ENCODE measurements at places on chromosomes 2 and 18.

- no peak for DNase-seq
These were observed 4.5 kb upstream of the LIMS2 start for GRCh38 chr2:127679680-127680361.

DNA sequence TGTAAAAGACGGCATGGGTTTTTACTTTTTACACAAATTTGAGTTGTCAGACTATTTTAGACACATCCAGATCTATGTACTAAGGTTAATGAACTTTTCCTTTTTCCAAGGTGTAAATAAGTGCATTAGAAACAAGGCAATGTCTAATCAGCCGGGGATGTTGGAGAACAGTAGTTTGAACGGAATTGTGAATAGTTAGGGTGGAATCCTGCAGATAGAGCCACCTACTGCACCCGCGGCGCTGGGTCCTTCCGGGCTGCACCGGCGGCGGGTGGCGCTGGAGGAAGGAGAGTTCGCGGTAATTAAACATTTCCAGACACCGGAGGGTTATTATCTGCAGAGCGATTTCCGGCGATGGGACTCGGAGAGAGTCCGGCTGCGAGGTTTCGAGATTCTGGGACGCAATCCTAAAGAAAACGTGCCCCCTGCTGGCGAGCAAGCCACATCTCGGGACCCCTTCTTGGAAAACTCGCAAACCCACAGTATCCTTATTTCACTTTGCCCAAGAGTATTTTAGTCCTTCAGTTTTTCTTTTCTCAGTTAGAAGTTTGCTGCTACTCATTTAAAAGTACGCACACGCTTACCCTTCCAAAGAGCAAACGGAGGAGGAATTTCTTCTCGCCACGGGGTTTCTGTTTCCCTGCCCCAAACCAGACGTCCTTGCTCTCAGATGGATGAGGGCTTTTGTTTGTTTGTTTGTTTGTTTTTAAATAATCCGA lies 4.5 kb upstream of the OSR1 start:
- peak; percentile 34 for DNase-seq

- no peak for DNase-seq
These were observed 79.4 kb downstream of the SLC4A3 start for GRCh38 chr2:219706823-219707281.

DNA sequence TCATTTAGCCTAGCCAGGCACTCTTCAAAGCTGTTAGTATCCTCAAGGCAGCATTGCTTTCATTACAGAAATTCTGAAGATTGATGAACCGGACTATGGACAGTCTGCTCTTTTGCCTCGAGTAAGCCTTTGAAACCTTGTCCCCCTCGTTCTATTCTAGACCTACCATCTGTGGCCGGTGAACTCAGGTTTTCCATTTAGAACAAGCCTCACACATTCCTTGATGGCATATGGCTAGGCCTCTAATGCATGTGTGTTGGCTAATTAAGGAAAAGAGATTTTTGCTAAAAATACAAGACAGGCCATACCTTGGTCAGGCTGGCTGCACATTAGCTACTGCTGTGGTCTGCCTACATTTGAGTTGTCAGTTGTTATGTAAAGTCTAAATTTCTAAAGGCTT lies 111.8 kb downstream of the CERS6 start:
- DNase-seq: no peak

- no peak for DNase-seq
These were observed 296.8 kb upstream of the KYNU start for GRCh38 chr2:142580691-142581090.

DNA sequence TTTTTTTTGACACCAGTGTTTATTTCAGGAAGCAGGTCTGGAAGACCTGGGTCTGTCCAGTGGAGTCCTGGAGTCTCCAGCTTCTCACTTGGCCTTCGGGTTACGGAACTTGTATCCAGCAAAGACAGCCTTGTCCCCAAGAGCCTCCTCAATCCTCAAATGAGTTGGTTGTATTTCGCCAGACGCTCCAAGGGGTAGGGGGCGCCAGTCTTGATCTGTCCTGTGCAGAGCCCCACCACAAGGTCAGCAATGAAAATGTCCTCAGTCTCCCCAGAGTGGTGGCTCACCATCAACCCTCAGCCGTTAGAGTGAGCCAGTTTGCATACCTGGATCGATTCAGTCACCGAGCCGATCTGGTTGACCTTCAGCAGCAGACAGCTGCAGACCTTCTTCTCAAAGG lies 21.9 kb downstream of the ASXL2 start:
- no peak for DNase-seq

DNA sequence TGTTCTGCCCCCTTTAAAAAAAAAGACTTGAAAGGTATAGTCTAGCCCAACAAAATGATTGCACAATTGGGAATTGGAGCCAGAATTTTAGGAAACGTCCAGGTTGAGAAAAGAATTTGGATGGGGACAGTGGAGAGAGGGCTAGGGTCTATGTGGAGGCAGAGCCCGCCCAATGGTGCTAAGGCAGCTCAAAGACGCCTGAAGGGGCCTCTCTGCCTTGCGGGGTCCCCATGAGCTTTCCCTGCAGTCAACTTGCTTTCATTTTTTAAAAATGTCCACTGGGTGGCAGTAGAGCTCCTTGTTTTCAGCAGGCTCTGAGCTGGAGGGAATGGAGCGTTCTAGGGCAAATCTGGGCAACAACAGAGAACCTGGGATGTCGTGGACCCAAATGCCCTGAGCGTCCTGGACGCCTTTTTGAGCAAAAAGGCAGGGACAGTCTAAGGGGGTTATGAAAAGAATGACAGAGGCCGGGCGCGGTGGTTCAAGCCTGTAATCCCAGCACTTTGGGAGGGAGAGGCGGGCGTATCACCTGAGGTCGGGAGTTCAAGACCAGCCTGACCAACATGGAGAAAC lies 40.2 kb upstream of the ITM2C start:
- peak; percentile 42 for DNase-seq

DNA sequence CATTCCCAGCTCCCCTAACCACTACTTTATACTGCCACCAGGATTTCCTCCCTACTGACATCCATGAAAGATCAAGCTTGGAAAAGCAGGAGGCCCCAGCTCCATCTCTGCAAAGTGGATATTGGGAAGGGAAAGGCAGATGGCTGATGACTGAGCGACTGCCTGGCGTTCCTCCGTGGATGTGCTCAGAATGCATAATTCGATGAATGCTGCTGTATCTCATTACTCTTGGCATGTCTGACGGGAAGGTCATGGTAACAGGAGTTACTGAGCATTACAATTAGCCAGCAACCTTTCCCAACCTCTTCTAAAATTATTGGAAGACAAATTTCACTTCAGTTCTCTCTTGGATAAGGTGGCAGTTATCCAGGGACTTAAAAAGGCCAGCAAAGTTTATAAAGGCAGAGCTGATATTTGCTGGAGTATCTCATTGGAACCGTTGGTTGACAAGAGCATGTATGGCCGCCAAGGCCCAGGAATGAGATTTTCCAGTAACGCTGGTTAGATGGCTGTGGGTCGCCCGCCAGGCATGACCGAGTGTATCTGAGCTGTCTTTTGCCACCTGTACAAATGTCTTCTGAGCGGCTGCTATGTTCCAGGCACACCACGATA lies 34.5 kb downstream of the KCNE4 start:
- no peak for DNase-seq

GRCh38 chr2:239459056-239459455 lies 58.2 kb upstream of the HDAC4 start:
- DNase-seq: no peak

GRCh38 chr2:24410976-24411375 lies 50.6 kb upstream of the ITSN2 start:
- no peak for DNase-seq

All from effector CD4-positive, alpha-beta T cell (primary cell).